ENCODE measurements at places on chromosomes 4 and X. TPM values are rescaled to one million over a fixed set of nuclear protein-coding genes. Genes with fewer than 3 reads are reported as not detected.

Gene PAGE4
- not detected for total RNA-seq

Gene STATH
- total RNA-seq: not detected

Gene GRK4
- total RNA-seq: 1.7 TPM

Gene SHOX
- total RNA-seq: not detected

Gene TREX2
- total RNA-seq: 0.36 TPM

Gene FDCSP
- total RNA-seq: not detected

Gene ADGRL3
- 2.5 TPM for total RNA-seq

Gene NUP62CL
- total RNA-seq: not detected

Gene MTTP
- total RNA-seq: under 0.01 TPM

Gene GAGE12H
- total RNA-seq: not detected

Gene SLC38A5
- 12.2 TPM for total RNA-seq

Gene RAB39B
- 0.56 TPM for total RNA-seq

Gene PRKG2
- 2.0 TPM for total RNA-seq

Gene P2RY8
- total RNA-seq: not detected

Gene CCDC110
- 0.90 TPM for total RNA-seq

Gene NAP1L2
- not detected for total RNA-seq

Gene COL25A1
- total RNA-seq: under 0.01 TPM

Gene SPANXN4
- not detected for total RNA-seq

Gene CENPVL2
- total RNA-seq: not detected
